ENCODE measurements at places on chromosomes 2 and 18. TPM values are rescaled to one million over a fixed set of nuclear protein-coding genes. Genes with fewer than 3 reads are reported as not detected.

MYO7B gene
- not detected for total RNA-seq

CTAGE1 gene
- 0.43 TPM for total RNA-seq

RGPD3 gene
- 0.32 TPM for total RNA-seq

LCLAT1 gene
- total RNA-seq, result 50.1 TPM

SCRN3 gene
- 23.7 TPM for total RNA-seq

IL1RL1 gene
- total RNA-seq, result 0.32 TPM

OTOS gene
- not detected for total RNA-seq

MALL gene
- total RNA-seq, result 2.2 TPM

EFHD1 gene
- total RNA-seq, result 2.3 TPM

All from fibroblast of villous mesenchyme (primary cell).